Stimulated activated CD4-positive, alpha-beta T cell treated with anti-CD3 and anti-CD28 coated beads, Interleukin-15, amount 100 ng/mL, for 24 hours (primary cell): ENCODE measurements at places on chromosomes 1 and 21.

DNA sequence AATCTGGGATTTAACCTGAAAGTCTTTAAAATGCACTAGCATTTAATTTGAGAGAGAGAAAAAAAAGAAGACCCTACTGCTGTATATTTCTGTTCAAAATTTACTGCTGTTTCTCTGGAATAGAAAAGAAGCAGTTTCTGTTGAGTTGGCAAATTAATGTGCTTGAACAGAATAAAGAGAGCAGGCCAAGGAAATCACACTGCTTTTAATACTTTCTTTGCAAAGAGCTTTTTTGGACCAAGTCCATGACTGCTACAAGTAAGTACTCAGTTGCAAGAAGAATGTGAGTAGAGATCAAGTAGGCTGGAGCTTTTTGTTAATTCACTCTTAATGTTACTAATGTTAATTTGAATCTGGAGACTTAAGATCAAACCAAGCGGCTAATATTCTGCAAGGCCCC, 336.2 kb upstream of the SGIP1 start:
- DNase-seq = no peak

DNA sequence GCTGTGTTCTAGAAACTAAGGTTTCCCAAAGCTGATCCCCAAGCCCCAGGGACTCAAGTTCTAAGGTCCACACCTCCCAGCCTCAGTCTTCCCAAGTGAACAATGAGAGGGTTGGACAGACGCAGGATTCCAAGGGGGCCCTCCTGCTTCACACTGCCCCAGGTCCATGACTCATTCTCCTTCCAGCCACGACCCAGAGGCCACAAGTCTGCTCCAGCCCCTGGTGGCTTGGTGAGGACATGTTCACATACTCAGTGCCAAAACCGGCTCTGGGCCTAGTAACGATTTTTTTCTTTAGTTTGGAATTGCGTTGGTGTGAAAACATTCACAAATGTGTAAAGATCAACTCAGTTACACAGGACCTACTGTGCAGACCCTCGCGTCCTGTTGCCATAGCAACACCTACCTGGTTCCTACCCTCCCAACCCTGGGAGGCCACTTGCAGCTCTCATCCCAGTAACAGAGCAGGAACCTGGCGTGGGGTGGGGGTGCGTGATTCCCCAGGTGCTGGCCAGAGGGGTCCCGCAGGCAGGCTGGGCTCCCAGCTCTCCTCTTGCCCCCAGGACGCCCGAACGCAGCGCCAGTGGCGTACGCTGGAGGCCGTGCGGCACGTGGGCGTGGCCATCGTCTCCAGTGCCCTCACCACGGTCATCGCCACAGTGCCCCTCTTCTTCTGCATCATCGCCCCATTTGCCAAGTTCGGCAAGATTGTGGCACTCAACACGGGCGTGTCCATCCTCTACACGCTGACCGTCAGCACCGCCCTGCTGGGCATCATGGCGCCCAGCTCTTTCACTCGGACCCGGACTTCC, 57.0 kb downstream of the DISP3 start:
- no peak for DNase-seq

GRCh38 chr1:218380125-218380977, 35.2 kb downstream of the TGFB2 start:
- DNase-seq = no peak

GRCh38 chr1:67540025-67540732, 110.0 kb upstream of the SERBP1 start:
- no peak for DNase-seq

- no peak for DNase-seq
Measured at GRCh38 chr1:48523558-48523957, 51.6 kb upstream of the SPATA6 start.

DNA sequence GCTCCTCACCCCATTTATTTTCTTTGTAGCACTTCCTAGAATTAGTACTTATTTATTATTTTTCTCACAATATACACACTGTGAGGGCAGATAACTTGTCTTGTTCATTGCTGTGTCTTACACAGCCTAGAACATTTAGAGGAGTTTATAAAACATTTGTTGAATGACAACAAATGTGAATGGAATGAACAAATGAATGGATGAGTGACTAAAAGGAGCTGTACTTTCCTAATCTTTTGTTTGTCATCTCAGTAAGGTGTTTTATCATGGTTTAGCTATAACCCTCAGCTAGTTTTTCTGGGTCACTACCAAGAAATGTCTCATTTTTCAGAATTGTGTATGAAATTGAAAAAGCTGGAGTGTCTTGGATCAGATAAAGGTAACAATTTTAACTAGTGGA, 239.3 kb upstream of the KCNK2 start:
- DNase-seq = no peak

GRCh38 chr1:228968891-228969606, 233.8 kb downstream of the RHOU start:
- DNase-seq = no peak

DNA sequence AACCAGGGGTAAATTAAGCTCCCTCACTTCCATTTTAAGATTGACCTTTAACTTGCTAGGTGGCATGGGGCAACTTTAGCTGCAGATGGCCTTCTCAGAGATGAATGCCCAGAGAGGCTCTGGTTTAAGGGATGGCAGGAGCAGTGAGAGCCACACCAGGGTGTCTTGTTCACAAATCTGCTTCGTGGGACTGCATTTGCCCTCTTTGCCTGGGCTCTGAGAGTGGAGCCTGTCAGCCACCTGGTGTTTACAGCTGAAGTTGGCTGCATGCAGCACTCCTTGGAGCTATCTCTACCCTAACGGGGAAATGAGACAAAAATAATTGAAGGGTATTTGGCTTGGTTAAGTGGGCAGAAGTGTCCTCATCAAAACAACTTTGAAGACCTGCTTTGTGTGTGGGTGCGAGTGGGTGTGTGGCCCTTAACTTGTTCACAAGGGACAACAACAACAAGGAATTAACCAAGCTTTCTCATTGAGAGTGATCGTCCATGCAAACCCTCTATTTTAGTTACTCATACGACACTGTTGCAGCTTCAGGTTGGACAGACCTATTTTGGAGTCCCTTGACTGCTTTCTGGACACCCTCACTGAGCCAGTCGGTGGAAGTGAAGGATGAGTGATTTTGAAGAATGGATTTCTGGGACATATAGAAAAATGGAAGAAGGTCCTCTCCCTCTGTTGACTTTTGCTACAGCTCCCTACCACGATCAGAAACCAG, 29.8 kb downstream of the PGM1 start:
- DNase-seq = no peak

DNA sequence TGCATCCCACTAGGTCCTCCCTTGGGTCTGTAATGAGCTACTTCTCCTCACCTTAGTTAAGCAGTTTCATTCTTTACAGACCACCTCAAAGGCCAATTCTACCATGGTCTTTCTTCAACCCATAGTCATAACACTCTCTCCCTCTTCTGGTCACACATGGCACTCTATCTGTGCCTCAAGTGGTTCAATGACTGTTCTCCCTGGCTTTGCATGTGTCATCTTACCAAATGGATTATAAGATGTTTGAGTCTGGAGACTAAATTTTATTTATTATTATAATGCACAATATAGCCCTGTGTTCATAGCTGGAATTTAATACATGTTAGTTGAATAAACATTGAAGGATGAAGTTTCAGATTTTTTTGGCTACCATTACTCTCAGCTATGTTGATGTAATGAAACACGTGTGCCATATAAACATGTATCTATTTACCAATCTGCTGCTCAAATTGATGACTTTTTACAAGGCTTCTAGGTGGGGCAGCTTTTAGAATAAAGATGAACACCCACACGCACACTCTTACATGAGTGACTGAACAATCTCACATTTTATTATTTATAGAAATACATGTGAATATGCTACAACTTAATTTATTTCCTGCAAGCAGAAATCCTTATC, 102.1 kb downstream of the RUNX1 start:
- DNase-seq = no peak

DNA sequence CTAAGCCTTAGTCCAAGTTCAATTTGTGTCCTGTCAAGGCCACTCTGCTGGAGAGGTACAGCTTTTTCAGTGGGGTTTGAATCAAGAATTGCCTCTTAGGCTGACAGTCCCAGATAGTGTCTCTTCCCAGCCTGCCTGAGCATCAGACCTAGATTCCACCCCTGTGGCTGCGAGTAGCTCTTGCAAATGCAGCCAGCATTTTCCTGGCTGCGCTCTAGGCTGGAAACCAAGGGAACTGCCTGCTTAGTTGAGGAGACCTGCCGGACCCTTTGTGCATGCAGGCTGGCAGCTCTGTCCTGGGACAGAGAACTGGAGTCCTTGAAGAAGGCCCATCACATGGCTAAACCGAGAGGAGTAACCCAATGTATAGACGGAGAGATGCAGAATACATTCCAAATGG, 293.7 kb downstream of the PCP4 start:
- DNase-seq = no peak

DNA sequence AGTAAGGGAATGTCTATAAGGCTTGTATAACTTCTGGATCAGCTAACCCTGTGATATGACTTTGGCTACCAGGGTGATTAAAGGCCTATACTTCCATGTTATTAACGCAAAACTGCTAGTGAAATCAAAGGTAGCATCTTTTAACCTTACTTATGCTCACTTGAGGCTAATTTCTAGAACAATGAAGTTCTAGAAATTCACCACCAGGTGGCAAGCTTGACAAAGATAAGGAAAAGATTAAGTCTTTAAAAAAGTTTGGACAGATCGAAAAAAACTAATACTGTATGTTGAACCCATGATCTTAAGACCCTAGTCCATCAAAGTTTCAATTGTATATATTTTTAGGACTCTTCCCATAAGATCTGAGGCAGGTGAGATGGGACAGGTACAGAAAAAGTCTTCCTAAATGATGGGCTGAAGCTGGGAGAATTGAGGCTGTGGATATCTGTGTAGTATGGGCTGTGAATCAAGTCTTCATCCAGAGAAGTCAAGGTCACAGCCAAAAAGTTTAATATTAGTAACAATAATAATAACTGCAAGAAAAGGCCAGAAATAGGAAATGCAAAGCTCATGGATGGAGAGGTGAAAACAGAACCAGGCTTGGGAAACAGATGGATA, 18.8 kb downstream of the KYAT3 start:
- DNase-seq = no peak

DNA sequence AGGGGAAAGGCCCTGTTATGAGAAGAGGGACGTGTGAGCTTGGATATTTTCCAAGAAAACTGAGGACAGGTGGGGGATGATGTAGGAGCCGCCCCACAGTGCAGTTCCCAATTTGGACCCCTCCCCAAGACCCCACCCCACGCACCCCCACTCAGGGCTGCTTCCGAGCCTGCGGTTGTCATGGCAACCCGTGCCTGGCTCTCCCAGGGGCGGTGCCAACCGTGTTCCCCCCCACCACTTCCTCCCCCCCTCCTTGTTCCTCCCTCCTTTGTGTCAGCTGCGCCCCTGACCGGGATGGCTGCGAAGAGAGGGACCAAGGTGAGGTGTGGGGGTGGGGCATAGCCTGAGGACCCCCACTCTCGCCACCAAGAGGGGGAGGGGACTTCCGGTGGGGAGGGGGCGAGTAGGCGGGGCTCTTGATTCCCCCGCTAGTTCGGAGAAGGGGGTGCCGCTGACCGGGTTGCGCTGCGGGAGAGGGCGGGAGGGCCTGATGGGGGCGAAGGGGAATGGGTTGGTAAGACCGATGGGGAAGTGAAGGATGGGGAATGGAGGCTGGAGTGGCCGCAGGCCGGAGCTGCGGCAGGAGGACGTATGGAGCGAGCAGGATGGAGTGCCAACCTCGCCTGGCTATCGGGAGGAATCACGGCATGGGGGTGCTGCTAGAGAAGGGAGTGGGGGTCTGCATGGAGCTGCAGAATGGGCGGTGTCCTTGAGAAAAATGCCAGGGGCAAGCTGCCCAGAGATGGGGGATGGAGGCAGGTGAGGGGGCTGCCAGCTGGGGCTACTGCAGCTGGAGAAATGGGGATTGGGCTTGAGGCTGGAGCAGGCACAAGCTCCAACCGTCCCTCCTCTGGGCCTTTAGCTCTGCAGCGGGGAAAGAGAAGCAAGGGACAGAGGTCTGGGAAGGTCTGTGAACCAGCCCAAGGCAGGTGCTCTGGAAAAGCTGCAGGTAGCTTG, 953 bp downstream of the TRIM46 start:
- peak; percentile 72 for DNase-seq

- DNase-seq = no peak
Measured at GRCh38 chr21:19130379-19131028, 726.9 kb upstream of the TMPRSS15 start.

- DNase-seq = no peak
Measured at GRCh38 chr1:225250432-225250831, 177.4 kb downstream of the LBR start.

GRCh38 chr1:37308031-37308960, 166.1 kb upstream of the ZC3H12A start:
- DNase-seq = no peak

- no peak for DNase-seq
Measured at GRCh38 chr21:45383615-45384201, 21.3 kb upstream of the COL18A1 start.

DNA sequence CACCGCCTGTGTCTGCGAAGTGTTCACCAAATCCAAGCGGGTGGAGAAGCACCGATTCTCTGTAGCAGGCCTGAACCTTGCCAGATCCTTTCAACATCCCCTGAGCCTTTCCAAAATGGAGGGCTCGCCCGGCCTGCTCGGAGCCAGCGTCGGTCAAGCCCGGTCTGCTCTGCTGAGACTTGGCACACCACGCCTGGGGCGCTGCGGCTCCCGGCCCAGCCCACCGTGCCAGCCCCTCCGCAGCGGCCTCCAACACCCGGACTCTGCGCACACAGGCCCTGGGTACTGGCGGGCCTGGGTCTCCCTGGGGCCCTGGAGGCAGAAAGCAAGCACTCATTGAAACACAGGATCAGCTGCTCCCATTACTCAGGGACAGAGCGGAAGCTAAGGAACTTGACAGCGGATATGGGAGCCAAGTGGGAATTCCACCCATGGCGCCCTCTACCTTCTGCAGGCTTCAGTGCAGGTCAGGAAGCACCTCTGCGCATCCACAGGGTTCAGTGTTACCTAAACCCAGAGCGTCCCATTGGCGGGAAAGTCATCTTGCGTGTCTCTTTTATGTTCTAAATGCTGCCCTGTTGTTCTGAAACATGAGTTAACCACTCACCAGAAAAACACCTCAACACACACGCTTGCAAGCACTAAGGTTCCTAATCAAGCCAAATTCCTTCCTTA, 159.9 kb downstream of the ZBTB18 start:
- DNase-seq = peak; percentile 6

DNA sequence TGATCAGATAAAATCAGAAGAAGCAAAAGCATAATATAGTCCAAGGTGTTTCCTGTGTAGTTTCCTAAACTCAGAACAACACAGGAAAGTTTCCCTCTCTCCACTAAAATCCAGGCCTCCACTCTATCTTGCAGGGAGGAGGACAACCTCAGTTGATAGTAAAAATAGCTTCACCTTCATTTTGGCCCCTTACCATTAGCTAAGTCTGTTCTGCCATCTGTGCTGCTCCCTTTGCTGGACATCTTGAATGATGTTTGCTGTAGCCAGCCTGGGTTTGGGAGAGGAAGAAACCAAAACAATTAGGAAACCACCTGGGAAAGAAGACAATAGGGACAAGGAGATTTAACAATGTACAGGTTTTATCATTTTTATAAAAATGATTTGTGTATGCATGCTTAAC, 18.6 kb downstream of the DCAF8 start:
- DNase-seq = no peak

GRCh38 chr21:39181205-39181818, 1.9 kb downstream of the PSMG1 start:
- no peak for DNase-seq
